NCI-H510A treated with DMSO at 0.1 percent for 48 hours (cell line): ENCODE measurements at places on chromosomes 6 and 20.

- no peak for DNase-seq
Measured at GRCh38 chr6:71383476-71383875, 94.9 kb downstream of the OGFRL1 start.

- no peak for DNase-seq
Measured at GRCh38 chr6:1851681-1852456, 242.2 kb downstream of the FOXC1 start.

- no peak for DNase-seq
Measured at GRCh38 chr6:48116699-48117645, 6.0 kb upstream of the PTCHD4 start.

DNA sequence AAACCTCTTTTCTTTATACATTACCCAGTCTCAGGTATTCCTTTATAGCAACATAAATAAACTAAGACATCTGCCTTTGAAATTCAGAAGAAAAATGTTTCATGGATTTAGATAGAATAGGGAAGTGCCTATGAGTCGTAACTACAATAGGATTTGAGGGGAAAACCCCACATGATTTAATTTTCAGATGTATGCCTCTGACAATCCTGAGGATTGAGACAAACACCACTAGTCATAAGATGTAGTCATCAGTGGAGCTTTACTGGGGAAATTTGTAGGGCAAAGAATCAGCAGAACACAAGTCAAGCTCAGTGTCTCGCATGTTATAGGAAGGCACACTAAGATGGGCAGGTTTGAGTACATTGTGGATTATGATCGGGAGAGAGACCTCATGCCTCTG, 566.4 kb downstream of the BMP2 start:
- no peak for DNase-seq

- no peak for DNase-seq
Measured at GRCh38 chr6:159969204-159969912, 476 bp downstream of the IGF2R start.

DNA sequence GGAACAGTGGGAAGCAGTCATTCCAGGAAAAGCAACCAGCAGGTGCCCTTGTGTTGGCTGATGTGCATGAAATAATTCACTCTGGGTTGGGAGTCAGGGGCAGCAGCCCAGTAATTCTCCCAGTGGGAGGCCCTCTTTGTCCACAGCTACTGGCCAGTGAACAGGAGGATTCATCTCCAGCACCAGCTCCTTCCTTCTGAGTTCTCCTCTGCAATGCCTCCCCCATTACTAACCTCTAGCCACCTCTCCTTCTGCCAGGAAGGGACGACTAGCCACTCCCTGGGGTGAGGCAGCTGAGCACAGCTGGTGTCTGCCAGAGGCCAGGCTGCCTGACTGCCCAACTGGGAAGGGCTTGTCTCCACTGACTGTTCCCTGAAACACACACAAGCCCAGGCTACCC, 12.5 kb upstream of the R3HDML start:
- DNase-seq: no peak
